Spleen (tissue), 13 donors: ENCODE measurements at places on chromosomes 6 and 20. TPM values are rescaled to one million over a fixed set of nuclear protein-coding genes. Genes with fewer than 3 reads are reported as not detected.

C6orf132 gene
- total RNA-seq = 0.13 TPM

GGT7 gene
- total RNA-seq = 21.8 TPM

C6orf163 gene
- total RNA-seq = 6.1 TPM

SMLR1 gene
- not detected for total RNA-seq

JPH2 gene
- 1.2 TPM for total RNA-seq

ARMH2 gene
- 1.7 TPM for total RNA-seq

COL11A2 gene
- 1.3 TPM for total RNA-seq

GPR63 gene
- 0.93 TPM for total RNA-seq

PTCRA gene
- 6.8 TPM for total RNA-seq

CST7 gene
- total RNA-seq = 67.4 TPM

OR2J3 gene
- not detected for total RNA-seq

PTCHD4 gene
- not detected for total RNA-seq

VSX1 gene
- total RNA-seq = not detected

MCCD1 gene
- total RNA-seq = not detected

PI3 gene
- not detected for total RNA-seq

TCEA2 gene
- total RNA-seq = 35.1 TPM
